ENCODE measurements at places on chromosomes 5 and 9.

GRCh38 chr5:39513236-39513635 is 88.5 kb upstream of the DAB2 start:
- DNase-seq = no peak

DNA sequence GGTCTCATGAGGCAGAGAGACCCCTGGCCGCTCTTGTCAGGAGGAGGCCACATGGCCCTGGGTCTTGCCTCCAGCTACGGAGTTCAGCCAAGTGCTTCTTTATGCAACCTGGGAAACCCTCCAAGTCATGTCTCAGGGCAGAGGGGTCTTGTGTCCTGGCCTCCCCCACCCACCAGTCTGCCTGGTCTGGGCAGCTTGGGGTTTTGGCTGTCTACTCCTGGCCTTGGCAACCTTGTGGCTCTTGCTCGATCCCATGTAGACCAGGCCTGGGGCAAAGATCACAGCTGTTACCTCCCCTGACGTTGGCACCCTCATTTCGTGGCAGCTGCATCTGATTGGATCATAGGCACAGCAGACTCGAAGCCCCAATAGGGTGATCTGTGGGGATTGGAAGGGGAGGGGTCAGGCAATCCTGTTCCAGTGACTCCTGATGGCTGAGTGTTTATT is 28.4 kb downstream of the JADE2 start:
- DNase-seq = no peak

DNA sequence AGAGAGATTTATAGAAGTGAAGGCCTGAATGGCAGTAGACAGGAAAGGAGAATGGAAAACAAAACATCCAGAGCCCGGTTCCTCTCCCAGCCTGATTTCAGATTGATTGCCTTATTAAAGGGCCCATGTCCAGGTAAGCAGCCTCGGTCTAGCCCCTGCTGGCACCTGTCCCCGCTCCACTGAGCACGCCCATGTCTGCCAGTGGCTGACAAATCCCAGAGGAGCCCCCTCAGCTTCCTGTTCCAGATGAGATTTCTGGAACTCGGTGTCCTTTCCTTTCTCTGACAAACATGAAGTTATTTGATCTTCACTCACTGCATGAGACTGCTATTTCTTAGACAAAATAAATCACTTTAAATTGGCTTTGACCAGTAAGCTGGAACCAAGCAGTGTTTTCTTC is 187.0 kb upstream of the ADCY2 start:
- DNase-seq = peak; percentile 58

DNA sequence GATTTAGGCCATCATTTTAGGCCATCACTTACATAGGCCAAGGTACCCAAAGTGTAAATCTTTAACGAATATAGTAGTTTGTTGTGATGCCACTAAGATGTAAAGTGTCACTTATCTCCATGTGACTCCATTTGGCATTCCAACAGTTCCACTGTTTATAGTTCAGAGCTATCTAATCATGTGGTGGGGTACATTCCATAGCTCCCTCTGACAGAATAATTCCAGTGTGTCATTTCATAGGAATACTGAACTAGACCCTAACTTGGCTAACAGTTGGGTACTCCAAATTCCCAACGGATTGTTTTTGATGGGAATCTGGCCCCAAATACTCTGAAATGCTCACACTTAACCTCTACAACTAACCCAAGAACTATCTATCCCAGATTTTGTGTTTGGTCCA is 76.7 kb upstream of the FST start:
- DNase-seq = no peak

- DNase-seq = no peak
Observed at GRCh38 chr9:12822111-12822510, 47.3 kb downstream of the LURAP1L start.

DNA sequence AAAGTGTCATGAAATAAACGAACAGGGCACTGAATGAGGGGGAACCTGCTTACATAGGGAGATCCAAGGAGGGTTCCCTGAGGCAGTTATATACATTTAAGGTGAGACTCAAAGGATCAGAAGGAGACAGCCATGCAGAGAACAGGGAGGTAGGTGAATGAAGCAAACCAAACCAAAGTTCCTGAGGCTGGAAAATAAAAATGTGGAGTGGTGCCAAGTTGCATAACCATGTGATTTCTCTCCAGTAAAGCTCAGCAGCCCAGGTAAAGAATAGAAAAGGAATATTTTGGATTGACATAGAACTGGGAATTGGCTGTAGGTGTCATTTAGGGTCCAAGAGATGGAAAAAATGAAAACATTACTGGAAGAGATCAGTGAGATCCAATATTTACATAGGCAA is 110.7 kb downstream of the CAAP1 start:
- no peak for DNase-seq

DNA sequence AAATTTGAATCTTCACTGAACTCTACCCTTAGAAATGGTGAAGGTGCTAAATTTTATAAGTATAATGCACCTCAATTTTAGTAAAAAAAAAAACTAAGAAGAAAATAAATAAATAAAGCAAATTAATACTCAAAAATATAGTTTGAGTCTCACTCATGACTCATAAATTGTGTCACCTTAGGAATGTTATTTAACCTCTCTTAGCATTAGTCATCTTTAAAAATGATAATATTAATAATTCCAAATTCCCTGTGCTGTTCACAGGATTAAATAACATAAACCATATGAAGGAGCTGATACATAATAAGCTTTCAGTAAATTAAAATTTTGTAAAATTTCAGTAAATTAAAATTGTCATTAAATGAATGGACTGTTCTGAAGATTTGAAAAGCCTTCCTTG is 339.8 kb upstream of the RGMB start:
- DNase-seq = no peak

DNA sequence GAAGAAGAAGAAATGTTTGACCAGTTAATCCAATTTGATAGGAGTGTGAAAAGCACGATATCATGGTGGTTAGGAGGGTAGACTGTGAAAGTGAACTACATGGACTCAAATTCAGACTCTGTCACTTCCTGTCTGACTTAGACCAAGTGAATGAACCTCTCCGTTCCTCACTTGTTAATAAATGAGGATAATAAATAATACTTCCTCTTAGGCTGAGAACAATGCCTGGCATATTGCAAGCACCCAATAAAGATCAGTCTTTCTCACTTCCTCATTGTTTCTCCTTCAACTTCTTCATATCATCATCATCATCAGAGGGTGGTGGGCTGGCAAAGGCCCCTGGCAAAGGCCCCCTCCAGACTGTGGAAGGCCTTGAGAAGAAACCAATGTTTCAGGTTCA is 148.7 kb downstream of the CDK5RAP2 start:
- DNase-seq = no peak

GRCh38 chr9:88458716-88459465 is 70.6 kb downstream of the SPIN1 start:
- no peak for DNase-seq

DNA sequence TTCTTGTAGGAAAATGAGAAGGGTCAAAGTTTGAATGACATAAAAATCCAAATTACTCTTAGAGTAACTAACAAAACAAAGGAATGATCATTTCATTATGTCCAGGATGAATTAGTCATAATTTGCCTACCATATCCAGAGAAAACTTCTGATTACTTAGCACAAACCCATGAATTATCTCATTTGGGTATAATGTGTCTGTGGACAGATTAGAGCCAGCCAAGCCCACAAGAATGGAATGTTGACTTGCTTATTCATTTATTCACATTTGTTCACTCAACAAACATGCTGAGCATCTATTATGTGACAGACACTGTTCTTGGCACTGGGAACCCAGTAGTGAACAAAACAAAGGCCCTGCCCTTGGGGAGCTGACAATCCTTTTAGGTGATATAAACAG is 87.4 kb downstream of the APBA1 start:
- DNase-seq = no peak

- DNase-seq = no peak
Observed at GRCh38 chr9:94603259-94604160, 9.9 kb upstream of the FBP2 start.

GRCh38 chr5:181203093-181203711 is 1.8 kb downstream of the TRIM7 start:
- no peak for DNase-seq

- DNase-seq = no peak
Observed at GRCh38 chr5:145636371-145636770, 198.8 kb downstream of the PRELID2 start.

DNA sequence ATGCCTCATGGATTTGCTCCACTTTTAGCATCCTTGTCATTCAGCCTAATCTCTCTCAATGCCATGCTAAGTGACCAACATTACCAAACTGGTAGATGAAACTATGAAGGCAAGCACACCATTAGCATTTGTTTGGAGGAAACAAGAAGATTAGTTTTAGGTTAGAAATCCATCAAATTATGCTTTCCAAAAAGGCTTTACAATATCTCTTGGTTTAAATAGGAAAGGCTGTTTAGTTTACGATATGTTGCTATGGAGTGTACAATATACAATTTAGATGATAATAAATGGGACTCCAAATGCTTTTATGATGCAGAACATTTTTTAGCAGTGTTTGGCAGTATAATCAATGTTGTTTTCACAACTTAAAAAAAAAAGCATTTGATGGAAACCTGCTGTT is 47.8 kb upstream of the CTXN3 start:
- no peak for DNase-seq

- DNase-seq = no peak
Observed at GRCh38 chr5:148776780-148777179, 49.6 kb upstream of the ADRB2 start.

DNA sequence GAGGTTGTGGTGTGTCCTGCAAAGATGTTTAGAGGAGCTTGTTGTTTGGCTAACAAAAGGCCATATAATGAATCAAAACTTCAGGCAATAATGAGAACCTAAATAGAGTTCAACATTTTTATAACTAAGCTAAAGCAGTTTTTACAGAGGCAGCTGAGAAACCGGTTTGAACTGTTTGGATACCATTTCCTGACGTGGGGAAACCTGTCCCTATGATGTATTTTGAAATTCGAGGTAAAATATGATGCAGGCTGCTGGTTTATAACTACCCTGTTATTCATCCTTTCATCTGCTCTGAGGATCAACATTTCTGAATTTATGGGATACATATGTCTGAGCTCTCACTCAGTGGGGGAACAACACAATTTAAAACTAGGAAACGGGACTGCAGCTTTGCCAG is 289.5 kb upstream of the IRX2 start:
- DNase-seq = no peak

DNA sequence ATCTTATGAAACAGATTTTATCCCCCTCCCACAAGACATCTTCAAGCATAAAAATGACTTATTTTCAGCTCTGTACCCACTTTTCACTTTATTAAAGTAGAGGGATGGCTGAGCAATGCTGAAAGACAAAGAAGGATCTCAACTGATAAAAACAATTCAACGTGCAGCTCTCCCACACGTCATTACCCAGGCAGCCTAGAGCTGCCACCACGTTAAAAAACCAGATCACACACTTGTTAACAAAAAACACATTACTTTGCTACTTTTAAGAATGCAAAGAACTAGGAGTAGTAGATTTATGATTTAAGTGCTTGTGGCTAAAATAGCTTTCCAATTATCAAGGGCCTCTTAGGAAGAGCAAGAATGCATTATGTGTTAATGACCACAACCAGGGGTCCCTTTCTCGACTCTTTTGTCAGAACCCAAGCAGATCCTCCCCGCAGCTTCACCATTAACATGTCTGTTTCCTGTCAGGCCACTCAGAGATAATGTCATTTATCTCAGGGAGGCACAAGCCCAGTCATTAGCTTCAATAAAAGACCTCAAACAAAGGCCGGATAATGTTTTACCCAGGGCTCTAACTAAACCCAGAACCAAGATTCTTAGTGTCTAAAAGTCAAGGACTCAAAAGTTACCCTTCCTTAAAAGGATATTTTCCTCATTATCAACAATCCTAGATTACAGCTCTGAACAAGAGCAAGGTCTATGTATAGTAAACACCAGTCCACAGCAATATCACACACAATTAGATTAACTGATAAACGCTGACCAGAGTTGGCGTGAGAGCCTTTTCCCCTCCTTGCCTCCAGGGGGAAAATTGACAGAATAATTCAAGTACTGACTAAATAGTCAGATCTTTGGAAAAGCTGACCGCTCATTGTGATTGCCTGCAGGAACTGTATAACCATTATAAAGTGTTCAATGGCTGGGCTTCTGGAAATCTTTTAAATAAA is 7.5 kb downstream of the ZNF608 start:
- DNase-seq = no peak

GRCh38 chr9:12538842-12539579 is 154.2 kb upstream of the TYRP1 start:
- DNase-seq = no peak

- no peak for DNase-seq
Observed at GRCh38 chr5:173771121-173771724, 116.9 kb upstream of the CPEB4 start.

DNA sequence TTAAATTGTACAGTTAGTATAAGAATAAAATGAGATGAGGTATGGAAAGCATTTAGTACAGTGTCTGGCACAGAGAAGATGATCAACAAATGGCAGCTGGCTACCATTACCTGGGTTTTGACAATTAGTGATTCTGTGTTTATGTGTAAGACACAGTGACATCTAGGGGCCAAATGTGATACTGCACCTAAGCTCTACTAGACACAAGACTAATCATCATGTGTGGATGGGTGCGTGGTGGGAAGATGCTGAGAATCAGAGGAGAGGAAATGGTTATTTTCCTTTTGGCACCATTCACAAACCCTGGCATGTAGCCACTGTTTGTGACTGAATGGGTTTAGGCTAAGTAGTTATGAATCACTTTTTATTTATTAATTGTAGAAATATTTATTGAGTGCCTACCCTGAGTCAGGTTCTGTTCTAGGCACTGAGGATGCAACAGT is 109.8 kb upstream of the TBC1D2 start:
- DNase-seq = no peak

DNA sequence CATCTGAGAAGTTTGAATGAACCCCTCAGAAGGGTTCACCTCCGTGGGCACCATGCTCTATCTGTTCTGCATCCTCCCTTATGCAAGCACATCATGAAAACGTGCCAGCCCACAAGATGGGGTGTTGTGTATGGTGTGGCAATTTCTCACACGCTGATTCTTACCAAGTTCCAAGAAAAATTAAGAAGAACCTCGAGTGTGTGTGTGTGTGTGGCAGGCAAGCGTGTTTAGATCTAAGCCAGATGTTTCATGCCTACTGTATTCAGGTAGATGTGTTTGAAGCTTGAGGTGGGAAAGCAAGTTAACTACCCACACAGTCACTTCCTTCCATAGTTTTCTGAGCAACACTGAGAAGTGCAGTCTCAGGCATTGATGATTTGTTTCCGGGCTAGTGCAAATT is 77.7 kb upstream of the GNA14 start:
- no peak for DNase-seq

- DNase-seq = no peak
Observed at GRCh38 chr5:133439859-133440258, 172.5 kb downstream of the FSTL4 start.

- DNase-seq = no peak
Observed at GRCh38 chr9:6506571-6506970, 93.6 kb downstream of the UHRF2 start.

- no peak for DNase-seq
Observed at GRCh38 chr9:108652851-108653250, 202.9 kb downstream of the ACTL7B start.

GRCh38 chr9:78620764-78621163 is 323.8 kb downstream of the PSAT1 start:
- DNase-seq = no peak

- DNase-seq = peak; percentile 57
Observed at GRCh38 chr9:98219364-98219716, 26.9 kb upstream of the CORO2A start.
